NCI-H446 treated with DMSO at 0.1 percent for 48 hours (cell line): ENCODE measurements at places on chromosomes 3 and 15.
A peak's percentile ranks its signal among the peaks of the same experiment; 100 is the strongest.

- peak; percentile 33 for DNase-seq
These were observed 120.1 kb upstream of the PRICKLE2 start for GRCh38 chr3:64345371-64345770.

- no peak for DNase-seq
These were observed 115.9 kb upstream of the CCNL1 start for GRCh38 chr3:157275832-157276231.

DNA sequence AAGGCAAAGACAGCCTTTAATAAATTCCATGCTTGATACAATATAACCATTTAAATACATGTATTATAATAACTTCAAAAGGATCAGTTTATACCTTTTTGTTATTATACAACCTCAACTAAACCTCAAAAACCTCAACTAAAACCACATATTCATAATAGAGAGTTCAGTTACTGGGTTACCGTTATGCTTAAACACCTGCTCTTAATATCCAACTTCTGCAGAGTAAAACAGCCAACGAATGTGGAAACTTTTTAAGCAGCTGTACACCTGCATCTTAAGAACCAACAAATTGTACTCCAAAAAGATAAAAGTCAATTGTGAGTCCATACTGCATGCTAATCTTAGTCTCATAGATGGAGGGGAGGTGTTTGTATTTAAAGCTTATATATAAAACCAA is 53.5 kb downstream of the TFDP2 start:
- DNase-seq = no peak

GRCh38 chr3:204102-204501 is 7.5 kb downstream of the CHL1 start:
- no peak for DNase-seq

GRCh38 chr3:10928407-10928960 is 64.1 kb upstream of the SLC6A1 start:
- no peak for DNase-seq

DNA sequence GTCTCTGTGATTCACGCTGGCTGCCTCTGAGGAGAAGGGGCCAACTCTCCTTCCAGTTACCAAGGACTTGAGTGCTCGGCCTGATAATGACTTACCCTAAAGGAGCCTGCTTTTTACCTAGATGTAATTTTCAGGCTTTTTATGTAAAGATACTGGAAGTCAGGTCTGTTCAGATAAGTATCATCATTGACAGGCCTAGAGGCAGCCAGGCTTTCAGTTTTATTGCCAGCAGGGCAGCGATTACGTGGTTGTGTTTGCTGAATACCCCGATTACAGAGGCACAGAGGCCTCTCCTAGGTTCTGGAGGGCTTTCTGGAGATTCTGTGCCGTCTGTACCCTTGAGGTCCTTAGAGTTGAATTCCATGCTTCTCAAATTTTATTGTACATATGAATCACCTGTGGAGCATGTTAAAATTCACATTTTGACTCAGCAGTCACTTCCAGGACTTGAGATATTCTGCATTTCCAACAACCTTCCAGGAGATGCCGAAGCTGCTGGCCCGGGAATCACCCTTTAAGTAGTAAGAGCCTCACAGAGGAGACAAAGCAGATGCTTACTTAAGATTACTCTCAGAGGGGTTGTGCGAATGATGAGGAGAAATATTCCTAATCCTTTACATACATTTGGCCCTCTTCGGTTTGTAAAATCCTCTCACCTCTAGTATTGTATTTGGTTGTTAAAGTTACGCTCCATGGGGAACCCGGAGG is 160.1 kb upstream of the BHLHE40 start:
- DNase-seq = no peak

GRCh38 chr3:38843898-38844297 is 27.9 kb upstream of the SCN10A start:
- DNase-seq = no peak

- DNase-seq = no peak
These were observed 89.6 kb upstream of the CBLB start for GRCh38 chr3:105958237-105959000.

DNA sequence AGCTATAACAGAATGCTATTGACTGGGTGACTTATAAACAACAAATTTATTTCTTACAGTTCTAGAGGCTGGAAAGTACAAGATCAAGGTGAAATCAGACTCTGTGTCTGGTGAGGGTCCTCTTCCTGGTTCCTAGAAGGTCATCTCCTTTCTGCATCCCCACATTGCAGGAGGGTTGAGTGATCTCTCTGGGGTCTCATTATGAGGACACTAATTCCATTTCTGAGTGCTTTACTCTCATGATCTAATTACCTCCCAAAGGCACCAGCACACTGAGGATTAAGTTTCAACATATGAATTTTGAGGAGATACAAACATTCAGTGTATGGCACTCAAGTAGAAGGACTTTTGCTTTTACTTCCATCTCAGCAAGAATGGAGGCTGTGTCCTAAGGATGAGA is 534.1 kb upstream of the KCNMB2 start:
- no peak for DNase-seq

DNA sequence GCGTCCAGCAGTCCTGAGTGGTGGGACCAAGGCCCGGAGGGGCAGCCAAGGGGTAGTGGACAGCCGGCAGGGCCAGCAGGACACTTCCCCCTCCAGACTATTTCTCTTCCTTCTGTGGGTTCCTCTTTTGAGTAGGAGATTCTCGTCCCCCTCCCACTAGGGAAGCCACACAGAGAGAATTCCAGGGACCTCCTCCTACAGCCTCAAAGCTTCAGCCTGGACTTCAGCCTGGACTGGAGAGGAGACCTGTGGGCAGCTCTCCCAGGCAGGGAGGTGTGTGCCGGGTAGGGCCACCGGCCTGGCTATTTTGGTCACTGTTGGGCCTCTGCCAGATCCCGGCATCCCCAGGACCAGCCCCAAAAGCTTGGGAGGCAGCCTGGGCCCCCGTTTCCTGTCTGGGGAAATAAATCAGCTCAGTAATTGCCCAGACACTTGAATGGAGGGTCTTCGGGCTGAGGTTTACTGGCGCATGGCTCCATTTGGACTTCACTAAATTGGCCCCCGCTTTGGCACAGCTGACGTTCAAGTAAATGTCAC is 1.3 kb downstream of the SLC6A6 start:
- no peak for DNase-seq

DNA sequence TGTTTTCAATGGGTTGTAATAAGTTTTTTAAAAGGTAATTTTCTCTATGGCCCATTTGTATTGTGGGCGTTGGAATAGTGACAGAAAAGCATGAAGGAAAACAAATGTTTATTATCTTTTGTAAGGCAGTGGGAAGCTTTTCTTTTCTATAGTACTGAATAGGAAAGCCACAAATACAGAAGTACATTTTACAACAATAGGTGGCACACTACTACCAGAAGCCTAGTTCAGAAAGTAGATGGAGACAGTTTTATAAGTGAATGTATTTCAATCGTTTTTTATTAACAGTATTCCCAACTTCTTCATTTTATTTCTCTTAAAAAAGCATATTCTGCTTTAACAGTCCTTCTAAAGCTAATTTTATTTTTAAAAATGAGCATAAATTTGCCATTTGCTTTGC is 296.7 kb downstream of the PTPRG start:
- no peak for DNase-seq

- DNase-seq = no peak
These were observed 162.9 kb upstream of the PDZRN3 start for GRCh38 chr3:73787620-73788019.

DNA sequence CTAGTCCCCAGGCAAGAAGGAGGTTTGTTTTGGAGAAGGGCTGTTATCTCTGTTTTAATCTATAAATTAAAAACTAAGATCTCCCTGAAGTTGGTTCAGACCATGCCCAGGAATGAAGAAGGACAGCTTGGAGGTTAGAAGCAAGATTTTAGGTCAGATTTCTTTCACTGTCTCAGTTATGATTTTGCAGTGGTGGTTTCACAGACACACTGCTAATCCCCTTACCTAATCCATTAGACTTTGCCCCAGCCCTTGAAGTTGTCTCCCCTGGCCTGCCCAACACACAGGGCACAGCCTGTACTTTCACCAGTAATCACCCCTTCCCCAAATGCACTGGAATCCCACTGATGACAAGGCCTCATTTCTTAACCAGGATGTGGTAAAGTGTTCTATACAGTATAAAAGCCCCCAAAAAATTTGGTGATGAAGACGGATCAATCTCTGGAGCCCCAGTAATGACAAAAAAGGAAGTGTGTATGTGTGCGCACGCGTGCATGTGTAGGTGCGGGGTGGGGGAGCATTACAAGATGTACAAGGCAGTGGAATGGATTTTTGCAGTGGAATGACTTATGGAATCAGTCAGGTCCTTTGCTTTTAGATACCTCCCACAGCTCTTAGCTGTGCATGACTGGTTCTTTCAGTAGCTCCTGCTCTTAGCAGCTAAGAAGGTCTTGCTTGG is 73.1 kb upstream of the TERB2 start:
- DNase-seq = no peak

GRCh38 chr3:194548346-194549321 is 61.8 kb upstream of the ATP13A3 start:
- no peak for DNase-seq

DNA sequence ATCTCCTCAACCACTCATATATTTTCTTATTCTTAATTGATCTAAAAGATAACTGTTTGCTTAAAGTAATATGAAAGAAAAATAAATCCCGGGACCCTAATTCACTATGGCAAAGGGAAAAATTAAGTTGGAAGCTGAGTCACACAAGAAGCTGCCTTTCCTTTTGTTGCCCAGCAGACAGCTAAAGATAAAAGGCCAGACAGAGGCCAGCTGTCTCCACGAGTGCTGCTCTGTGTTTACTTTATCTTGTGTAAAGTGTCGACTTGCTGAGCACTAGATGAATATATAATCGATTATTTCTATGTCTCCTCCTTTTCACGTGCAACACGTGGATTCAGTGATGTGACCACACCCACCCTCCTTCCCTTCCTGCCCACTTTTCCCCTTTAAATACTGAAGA is 52.8 kb upstream of the NSMCE3 start:
- no peak for DNase-seq

DNA sequence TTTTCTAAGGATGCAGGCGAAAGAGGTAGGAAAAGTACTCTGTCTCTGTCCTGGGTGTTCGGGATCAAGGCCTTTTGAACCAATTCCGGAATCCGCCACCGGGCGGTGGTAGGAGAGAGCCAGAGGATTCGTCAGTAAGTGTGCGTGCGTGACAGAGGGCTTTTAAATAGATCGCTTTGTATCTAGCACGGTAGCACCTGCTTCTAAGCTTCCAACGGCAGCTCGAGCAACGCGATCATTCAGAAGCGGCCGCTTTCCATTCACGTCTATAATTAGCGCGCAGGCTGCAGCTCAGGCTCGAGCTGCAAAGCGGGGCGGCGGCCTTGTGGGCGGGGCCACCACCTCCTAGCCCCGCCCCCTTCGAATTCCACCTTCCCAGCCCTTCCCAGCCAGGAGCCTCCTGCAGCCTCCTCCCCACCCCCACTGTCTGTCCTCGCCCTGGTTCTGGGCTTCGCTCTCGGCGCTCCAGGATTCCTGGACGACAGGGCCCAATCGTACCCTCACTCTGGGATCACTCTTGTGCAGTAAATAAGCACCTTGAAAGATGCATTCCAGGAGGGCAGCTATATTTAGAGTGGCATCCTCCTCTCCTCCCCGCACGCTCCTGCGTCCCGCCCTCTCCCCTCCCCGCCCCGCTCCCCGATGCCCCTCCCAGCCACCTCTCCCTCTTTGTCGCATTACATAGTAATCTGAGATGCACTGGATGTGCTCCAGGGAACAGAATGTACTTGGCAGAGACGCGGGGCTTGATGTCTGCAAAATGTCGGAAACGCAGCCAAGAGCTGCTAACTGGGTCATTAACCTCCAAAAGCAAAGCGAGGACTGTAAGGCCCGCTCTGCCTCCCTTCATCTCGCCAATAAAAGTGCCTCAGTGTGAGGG is 224.1 kb upstream of the TPRG1 start:
- DNase-seq = peak; percentile 99

- DNase-seq = no peak
These were observed 341 bp downstream of the HEXA start for GRCh38 chr15:72375501-72375845.

- no peak for DNase-seq
These were observed 73.0 kb downstream of the NEO1 start for GRCh38 chr15:73125219-73125618.

- DNase-seq = no peak
These were observed 2.9 kb downstream of the SAMD7 start for GRCh38 chr3:169914321-169914720.

GRCh38 chr3:154898443-154898842 is 181.7 kb upstream of the MME start:
- DNase-seq = no peak

DNA sequence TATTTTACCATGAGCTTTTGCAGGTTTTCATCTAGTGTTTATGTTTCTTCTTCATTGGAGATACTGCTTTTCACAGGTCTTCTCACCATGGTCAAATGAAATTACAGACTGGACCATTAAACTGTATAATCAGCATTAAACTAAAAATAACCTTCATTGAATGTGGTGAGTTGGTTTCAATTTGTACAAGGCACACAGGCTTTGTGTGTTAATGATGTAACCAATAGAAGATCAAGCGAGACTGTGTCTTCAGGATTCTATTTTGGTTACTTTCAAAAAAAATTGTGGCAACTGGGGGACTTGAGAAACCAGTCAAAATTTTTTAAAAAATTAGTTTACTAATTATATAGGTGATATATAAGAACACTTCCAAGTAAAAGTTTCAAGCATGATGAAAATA is 54.3 kb upstream of the GCSAM start:
- DNase-seq = no peak

- DNase-seq = no peak
These were observed 30.8 kb downstream of the LRRC28 start for GRCh38 chr15:99282121-99282520.

DNA sequence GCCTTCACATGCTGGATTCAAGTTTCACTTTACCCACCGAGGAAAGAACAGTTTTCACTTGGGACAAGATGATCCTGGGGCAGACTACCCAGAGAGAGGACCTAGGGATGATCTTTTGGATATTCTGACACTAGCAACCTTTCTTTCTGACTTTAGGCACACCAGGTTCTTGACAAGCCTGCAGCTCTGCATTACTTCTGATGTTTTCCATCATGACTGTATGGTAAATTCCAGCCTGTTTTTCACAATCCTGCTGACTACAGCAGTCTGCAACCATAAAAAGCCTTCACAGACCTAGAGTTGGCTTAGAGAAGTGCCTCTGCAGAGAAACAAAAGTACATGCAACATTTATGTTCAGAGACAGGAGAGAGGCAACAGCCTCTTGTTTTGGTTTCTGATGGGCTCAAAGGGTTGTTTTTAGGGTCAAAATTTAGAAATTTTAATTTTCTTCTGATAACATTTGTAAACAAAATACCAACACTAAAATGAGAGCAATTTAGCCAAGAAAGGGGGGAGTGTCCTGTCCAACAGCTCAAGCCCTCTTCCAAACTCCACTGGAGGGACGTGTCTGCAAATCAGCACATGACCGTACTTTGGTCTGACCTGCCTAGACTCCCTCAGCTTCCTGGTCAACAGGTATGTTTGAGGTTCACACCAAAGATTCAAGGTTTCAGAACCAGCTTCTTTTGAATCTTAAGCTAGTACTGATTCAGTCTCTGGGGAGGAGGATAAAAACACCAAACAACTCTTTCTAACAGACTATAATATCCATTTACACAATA is 799 bp downstream of the ABI3BP start:
- no peak for DNase-seq

GRCh38 chr3:141860086-141860669 is 16.3 kb upstream of the ATP1B3 start:
- DNase-seq = no peak

GRCh38 chr15:68379058-68379758 is 52.8 kb downstream of the ITGA11 start:
- DNase-seq = no peak

- no peak for DNase-seq
These were observed 497.0 kb upstream of the TBL1XR1 start for GRCh38 chr3:177694316-177694715.

GRCh38 chr3:128805772-128806171 is 73.6 kb upstream of the ACAD9 start:
- DNase-seq = no peak

- DNase-seq = no peak
These were observed 75.4 kb upstream of the SLC6A1 start for GRCh38 chr3:10917176-10917575.
